GM20000 (cell line): ENCODE measurements at places on chromosomes 5 and 9.
A peak's percentile ranks its signal among the peaks of the same experiment; 100 is the strongest.

DNA sequence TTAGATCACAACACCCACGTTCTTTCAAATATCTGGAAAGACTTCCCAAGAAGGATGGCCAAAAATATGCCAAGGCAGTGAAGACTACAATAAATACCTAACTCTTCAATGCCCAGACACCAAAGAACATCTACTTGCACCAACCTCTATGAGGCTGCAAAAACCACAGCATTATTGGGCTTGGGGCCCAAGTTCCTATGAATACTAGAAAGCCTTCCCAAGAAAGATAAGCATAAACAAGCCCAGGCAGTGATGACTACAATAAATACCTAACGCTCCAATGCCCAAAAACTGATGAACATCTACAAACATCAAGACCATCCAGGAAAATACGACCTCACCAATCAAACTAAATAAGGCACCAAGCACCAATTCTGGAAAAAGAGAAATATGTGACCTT is 41.3 kb downstream of the AP3B1 start:
- DNase-seq = no peak

DNA sequence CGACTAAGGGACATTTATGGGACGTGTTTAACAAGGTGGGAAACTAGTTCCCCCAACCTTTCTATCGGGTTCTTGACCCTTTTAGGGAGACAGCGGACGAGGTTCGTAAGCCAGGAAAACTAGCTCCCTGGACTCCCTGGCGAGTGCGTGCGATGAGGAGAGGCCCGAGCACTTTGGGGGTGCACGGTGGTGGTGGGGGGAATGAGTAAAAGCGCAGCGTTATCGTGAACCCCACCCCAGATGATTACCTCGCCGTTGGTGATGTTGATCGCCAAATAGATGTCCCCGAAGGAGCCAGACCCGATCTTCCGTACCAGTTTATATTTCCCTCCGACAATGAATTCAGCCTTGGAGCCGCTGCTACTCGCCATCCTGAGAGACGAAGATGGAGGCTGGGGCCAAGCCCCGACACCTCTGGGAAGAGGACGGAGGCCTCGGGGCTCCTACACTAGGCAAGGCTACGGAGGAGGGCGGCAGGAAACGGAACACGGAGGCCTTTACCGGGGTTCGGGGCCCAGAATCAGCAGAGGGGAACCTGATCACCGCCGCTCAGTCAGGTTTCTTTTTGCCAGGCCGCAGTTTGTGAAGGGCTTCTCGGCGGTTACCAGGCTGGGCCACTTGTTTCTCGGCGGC is 529 bp downstream of the CSNK1A1 start:
- DNase-seq = peak; percentile 20

GRCh38 chr5:9716838-9717281 is 86.7 kb upstream of the TAS2R1 start:
- DNase-seq = no peak

- DNase-seq = peak; percentile 63
These were observed 761 bp downstream of the REEP2 start for GRCh38 chr5:138439477-138440158.

DNA sequence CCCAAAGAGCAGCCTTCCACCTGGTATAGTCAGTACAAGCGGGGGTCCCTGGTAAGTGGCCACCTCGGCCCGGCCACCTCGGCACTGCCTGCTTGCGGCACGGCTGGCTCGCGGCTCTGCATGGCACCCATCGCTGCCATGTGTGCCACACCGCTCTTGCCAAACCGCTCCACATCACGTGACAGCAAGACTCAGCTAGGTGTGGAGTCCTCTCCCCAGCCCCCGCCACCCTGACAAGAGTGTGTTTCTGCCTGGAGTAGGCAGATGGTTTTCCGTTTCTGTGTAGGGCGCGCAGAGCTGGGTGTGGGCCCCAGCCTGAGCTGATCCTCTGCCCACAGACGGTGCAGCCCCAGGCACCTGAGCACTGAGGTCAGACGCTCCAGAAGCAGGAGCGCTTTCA is 50.5 kb upstream of the FCN2 start:
- no peak for DNase-seq

GRCh38 chr9:74721696-74722660 is 165.7 kb downstream of the TRPM6 start:
- no peak for DNase-seq

DNA sequence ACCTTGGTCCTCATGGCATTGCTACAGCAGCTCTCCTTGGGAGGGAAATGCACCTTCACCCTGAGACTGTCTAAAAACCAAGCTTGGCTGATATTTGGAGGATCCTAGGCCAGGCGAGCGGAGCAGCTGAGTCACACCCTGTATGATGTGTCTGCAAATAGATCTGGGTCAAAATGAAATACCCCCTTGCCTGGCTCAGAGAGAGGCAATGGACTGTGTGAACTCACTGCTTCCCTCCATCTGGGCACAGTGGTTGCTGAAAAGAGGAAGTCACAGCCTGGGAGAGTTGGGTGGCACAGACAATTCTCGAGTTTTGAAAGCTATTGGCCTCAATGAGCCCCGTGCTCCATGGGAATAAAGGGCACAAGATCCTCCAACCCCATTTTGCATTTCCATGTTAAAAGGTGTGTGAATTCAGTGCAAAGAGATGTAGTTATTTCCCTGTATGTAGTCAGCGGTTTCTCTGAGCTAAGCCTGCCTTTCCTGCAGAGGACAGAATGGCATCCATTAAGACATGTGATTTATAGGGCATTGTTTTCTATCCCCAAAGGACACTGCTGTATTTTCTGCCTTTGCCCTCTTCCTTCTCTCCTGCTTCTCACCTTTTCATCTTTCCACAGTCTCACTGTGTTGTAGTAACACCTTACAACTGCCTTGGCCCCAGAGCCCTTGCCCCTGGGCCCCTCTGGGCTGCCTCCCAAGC is 177.2 kb downstream of the GADD45G start:
- peak; percentile 33 for DNase-seq

- DNase-seq = no peak
These were observed 399.5 kb downstream of the ENC1 start for GRCh38 chr5:74240783-74241750.

GRCh38 chr5:142472306-142472951 is 147.6 kb upstream of the SPRY4 start:
- no peak for DNase-seq

- DNase-seq = no peak
These were observed 54.8 kb upstream of the PAM start for GRCh38 chr5:102700120-102700831.

GRCh38 chr9:16358751-16359150 is 511.7 kb downstream of the BNC2 start:
- DNase-seq = no peak

GRCh38 chr5:106397700-106398099 is 1273.0 kb downstream of the EFNA5 start:
- DNase-seq = no peak

- no peak for DNase-seq
These were observed at the start of gene ALDOB for GRCh38 chr9:101435601-101436079. Gene ALDOB, minus strand, starts transcription at chr9:101435774. Its CDS starts 4,887 bp downstream, at chr9:101430887.

DNA sequence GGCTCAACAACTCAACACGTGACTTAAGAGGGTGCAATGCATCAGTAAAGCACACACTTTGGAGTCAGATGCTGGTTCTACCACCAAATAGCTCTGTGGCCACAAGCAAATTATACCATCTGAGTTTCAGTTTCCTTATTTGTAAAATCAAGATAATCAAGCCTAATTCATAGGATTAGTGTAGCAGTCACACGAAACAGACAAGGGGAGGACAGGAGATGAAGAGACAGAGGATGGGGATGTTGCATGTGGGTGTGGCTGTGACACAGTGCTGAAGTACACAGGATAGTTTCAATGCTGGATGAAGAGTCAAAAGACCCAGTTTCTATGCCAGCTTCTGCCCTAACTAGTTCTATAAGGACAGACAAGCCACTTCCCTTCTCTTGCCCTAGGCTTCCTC is 60.2 kb downstream of the SPOCK1 start:
- no peak for DNase-seq

- no peak for DNase-seq
These were observed 20.4 kb downstream of the DDX4 start for GRCh38 chr5:55758231-55758630.

- peak; percentile 44 for DNase-seq
These were observed 3.2 kb upstream of the TMEM268 start for GRCh38 chr9:114607671-114608524.

- peak; percentile 55 for DNase-seq
These were observed 1.4 kb downstream of the LHX3 start for GRCh38 chr9:136203408-136204144.

GRCh38 chr5:54829102-54829501 is 156.3 kb downstream of the ESM1 start:
- no peak for DNase-seq

DNA sequence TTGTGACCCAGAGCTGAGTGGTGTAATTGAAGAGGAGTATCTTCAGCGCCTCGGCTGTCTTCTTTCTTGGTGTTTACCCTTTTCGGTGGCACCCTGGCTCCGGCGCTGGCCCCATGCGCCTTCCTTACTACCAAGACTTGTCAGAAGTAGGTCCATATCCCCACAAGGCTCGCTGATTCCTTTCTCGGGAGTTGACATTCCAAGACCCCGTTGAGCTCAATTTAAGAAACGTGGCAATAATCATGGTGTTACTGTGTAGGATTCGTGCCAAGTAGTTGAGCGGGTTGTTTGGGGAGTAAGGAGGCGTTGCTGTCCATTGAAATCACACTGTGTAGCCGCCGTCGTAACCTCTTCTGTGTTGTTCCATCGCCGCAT is 795 bp downstream of the NDUFAF2 start:
- DNase-seq = peak; percentile 24

GRCh38 chr5:154535535-154535934 is 57.5 kb upstream of the HAND1 start:
- DNase-seq = no peak

DNA sequence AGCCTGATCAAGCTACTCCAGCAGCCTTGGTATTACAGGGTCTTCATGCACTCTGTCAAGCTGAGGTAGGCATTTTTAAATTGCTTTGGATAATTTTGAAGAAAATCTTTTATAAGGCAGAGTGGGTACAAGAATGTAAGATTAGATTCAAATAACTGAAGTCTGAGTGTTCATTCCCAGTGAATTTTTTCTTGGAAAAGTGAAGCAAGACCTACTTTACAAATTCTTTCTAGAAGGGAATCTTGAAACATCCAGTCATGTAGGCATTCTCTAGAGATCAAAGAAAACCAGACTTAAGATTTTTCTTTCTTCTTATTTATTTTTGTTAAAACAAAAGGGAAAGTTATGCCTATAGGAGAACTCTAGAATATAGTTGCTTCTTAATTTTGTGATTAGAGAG is 139.0 kb downstream of the FOCAD start:
- DNase-seq = no peak

- no peak for DNase-seq
These were observed 2.9 kb upstream of the RNF130 start for GRCh38 chr5:180074462-180074861.

DNA sequence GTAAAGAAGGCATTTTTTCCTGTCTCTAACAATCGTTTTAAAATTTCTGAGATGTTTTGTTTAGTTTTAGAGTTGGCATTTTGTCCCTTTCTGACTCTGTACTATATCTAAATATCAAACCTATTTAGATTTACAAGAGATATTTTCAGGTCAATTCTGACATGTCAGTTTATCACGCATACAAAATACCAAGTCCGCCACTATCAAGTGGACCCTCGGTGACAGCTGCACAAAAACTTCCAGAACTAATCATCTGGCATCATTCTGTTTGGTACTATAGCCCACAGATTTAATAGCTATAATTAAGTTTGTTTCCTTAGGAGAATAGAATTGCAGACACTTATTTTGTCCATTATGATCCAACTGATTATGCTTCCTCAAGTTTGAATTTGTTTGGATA is 1278.2 kb downstream of the CDH12 start:
- no peak for DNase-seq

GRCh38 chr5:132378580-132378979 is 9.1 kb downstream of the SLC22A5 start:
- DNase-seq = no peak

DNA sequence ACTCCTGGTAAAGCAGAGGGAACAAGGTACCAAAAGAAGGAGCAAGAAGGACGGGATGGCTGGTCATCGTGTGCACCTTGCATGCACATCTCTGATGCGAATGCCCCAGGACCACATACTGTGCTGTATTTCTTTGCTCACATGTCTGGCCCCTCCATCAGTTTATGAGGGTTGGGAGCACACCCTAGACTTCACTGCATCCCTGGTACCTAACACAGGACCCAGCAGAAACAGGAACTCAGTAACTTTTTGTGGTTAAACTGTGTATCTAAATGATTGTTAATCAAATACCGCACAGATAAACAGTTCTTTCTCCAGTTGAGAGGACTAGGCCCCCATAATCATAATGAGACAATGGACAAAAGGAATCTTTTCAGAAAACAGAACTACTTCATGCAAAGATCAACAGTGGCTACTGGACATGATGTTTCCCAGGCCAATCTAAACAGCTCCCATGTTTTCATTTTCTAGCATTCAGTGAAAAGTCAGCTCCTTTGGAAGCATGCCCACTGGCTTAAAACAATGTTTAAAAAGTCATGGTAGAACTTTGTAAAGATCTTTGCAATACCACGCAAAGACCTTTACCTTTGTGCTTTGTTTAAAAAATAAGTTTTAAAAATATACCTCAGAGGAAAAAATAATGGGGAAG is 55.5 kb upstream of the IFNK start:
- DNase-seq = no peak

GRCh38 chr5:90640484-90641059 is 82.0 kb downstream of the ADGRV1 start:
- peak; percentile 12 for DNase-seq

GRCh38 chr5:160770718-160771117 is 81.3 kb downstream of the ATP10B start:
- no peak for DNase-seq

DNA sequence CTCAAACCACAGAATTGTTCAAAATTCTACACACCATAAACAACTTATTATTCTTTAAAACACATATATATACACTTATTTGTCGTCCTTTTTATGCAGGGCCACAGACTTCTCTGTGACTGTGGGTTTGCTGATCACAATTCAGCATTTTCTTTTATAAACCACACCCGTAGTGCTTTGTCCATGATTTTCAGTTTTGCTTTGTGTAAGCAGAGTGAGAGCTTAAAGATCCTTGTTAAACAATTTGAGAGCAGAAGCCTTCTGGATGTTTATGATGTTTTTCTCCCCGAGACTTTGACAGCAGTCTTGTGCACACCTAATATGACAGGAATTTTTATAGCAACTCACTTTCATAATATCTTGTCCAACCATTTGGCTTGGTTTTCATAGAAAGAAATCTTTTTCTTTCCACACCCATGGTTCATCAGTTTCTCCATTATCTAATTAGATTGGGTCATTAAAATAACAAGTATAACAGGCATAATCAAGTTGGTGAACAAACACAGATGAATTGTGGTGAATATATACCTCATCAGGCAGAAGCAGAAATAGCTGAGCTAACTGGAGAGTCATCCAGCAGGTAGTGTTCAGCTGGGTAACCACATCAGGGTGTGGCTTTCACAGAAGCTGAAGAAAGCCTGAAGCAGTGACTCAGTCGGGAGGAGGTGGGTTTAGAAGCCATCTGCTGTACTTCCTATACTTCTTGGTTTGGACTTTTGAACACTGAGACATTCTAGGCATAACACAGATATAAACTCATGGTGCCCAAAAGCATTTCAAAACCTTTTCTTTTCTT is 232.8 kb downstream of the DOCK8 start:
- peak; percentile 13 for DNase-seq

DNA sequence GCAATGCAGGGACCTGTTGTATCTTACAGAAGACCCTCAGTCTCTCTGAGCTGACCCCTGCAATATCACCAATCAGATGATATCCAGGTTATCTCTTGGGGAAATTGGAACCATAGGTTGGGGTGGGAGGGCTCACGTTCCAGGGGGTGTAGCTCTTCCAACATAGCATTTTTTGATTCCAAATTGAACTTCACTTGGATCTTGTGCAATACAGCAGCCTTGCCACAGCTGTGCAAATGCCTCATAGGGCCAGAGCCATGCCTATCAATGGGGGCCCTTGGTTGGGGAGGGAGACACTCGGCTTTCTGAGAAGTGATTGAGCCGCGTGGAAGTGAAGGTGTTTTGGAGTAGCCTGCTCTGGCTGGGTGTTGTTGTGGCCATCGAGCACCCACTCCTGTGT is 117.2 kb upstream of the PITX1 start:
- no peak for DNase-seq
